WERI-Rb-1 (cell line): ENCODE measurements at places on chromosomes 4 and X.
A peak's percentile ranks its signal among the peaks of the same experiment; 100 is the strongest.

DNA sequence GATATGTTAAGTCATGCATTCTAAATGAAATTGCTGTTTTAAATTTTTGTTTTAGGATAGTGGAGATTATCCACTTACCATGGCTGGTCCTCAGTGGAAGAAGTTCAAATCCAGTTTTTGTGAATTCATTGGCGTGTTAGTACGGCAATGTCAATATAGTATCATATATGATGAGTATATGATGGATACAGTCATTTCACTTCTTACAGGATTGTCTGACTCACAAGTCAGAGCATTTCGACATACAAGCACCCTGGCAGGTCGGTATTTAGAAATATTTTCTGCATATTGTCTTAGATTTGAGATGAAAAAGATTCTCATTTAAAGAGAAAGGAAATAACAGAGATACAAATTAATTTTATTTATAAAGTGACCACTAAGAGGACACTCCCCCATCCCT lies 83.6 kb downstream of the STAG2 start:
- no peak for DNase-seq

DNA sequence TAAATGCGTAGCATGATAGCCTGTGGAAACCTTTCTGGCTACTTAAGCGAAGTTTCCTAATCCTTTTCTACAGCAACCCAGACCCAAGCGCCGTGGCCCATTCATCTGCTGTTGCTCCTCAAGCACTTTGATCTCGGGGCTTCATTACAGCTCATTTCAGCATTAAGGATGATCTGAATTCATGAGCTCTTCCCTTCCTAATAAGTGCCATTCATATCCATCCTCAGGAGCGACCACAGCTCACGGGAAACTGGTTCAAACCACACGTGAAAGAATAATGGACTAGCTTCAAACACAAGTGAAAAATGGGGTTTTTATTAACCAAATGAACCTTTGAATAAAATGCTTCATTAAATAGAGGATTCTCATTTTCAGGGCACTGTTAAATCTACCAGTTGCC lies 202.6 kb upstream of the LEF1 start:
- no peak for DNase-seq

- DNase-seq: no peak
Measured at GRCh38 chr4:149995134-149995756, 83.0 kb upstream of the DCLK2 start.

DNA sequence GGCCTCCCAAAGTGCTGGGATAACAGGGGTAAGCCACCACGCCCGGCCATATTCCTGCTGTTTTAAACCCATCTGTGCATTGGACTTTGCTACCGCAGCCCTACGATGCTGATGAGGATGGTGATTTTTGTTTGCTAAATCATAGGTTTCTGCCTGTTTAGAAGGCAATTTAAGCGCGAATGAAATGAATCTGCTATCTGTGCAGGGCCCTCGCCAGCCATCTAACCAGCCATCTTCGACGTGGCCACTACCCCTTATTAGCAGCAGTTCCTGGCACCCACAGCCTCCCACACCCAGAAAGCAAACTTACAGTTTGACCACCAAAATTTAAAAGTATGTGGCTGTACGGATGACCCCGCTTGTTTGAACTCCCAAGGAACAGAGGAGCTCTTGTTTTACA lies 178.5 kb downstream of the SHOX start:
- no peak for DNase-seq

DNA sequence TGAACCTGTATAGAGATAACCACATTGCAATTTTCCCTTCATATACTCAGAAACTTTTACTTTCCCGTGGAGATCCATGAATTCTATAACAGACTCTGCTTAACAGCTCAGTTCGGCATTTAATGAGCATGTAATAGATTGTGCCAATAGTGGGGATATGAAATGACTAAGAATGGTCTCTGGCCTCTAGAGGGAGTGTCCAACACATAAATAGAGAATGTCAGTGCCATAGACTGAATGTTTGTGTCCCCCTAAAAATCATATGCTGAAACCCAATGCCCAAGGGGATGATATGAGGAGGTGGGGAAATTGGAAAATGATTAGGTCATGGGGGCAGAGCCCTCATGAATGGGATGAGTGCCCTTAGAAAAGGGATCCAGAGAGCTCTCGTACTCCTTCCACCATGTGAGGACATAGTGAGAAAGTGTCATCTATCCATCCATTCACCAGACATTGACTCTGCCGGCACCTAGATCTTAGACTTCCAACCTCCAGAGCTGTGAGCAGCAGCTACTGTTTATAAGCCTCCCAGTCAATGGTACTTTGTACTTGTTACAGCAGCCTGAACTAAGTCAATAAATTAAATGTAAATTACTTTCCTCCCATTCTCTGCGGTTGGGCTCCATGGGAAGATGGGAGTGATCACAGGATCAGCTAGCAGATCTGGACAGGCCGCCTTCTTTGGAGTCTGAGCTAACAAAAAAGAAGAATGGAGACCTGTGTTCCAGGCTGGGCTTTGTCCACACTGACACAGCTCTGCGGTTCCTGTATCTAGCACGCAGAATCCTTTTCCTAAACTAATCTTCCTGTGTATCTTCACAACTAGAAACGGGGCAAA lies 28.1 kb upstream of the HPSE start:
- DNase-seq: no peak

DNA sequence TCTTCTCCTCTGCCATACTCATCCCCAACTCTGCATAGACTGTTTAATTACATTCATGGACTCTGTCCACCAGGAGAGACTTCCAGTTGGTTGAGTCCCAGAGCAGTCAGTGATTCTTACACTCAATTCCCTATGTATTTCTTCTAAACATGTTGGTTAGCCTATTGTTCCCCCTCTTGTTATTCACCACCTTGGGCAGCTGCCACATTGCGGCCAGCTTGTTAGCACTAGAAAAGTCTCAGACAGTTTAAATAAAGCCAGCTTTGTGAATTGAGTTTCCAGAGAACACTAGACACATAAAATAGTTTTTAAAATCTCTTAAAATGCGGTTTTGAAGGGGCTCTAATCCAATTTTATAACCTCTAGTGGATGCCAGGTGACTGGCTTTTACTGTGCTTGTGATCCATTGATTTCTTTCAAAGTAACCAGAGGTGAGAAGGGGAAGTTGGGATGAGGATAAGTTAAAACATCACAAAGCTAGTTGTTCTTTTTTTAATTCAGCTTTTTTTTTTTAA lies 827.7 kb downstream of the FSTL5 start:
- DNase-seq: no peak

DNA sequence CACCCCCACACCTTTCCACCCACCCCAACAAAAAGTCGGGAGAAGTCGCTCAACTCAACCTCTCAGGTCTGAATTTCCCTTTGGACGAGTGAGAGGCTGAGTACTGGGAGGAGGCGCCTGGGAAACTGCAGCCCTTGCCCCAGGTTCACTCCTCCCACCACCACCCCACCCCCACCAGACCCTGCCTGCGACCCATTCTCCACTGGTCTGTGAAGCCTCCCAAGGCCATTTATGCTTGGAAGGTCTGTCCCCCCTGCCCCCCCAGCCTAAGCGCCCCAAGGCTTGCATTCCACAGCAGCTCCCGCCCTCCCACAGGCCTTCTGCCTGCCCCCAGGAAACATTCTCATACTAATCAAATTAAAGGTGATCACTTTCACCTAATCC lies 27.2 kb downstream of the ELF4 start:
- DNase-seq: no peak

DNA sequence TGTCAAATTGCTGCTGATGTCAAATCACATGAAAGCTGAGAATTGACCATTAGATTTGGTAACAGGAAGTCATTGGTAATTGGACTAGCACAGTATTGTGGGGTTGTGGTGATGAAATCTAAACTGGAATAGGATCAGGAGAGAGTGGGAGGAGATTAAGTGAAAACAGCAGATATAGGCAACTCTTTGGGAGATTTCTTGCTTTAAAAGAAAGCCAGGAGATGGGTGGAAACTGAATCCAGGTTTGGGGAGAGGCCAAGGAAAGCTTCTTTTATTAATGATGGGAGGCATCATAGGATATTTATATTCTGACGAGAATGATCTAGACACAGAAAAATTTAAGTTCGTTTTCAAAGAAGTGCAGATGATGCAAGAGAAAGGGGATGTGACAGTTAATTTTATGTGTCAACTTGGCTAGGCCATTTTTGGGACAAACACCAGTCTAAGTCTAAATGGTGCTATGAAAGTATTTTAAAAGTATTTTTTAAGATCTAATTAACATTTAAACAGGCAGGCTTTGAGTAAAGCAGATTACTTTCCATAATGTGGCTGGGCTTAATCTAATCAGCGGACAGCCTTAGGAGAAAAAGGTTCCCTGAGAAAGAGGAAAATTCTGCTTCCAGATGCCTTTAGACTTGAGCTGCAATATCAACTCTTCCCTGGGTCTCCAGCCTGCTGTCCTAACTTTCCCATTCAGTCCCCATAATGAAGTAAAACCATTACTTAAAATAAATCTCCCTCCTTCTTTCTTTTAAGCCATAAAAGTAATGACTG lies 24.7 kb downstream of the SEC24D start:
- DNase-seq: no peak

GRCh38 chr4:145731028-145731427 lies 51.1 kb downstream of the C4orf51 start:
- no peak for DNase-seq

DNA sequence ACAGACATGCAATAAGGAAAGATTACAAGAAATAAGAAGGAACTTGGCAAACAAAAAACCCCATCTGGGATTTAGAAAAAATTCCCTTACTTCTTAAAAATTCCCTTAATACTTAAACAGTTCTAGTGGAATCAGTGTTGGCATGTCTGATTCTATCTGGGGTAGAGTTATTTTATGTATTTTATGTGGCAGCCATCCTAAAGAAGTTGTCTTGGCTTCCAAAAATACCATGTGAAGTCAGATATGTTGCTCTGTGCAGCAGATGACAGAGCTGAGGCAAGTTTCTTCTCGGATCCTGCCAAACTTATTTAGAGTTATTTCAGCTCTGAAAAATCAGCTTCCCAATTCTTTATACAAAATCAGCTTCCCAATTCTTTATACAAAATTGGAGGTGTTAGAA lies 14.7 kb downstream of the YY2 start:
- DNase-seq: no peak

DNA sequence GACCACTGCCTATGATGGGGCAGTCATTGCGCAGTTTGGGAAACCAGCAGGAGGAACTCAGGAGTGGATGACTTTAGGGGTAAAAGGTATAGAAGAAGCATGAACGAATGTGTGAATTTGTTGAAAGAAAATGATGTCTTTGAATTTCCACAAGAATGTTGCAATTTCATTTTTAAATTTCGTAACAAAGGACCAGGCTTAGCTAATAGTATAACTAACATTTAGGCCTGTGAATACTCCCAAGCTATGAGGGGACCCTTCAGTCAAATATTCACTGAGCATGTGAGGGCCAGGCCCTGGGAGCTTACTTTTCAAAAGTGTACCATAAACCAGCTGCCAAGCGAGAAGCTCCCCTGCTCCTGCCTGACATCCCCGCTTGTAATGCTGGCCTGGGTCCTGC lies 5.3 kb downstream of the MPC1L start:
- DNase-seq: no peak

GRCh38 chr4:37615720-37616063 lies 70.5 kb downstream of the RELL1 start:
- DNase-seq: no peak

GRCh38 chr4:78464265-78464664 lies 87.3 kb upstream of the ANXA3 start:
- DNase-seq: no peak

GRCh38 chrX:14505648-14506047 lies 23.7 kb upstream of the GLRA2 start:
- DNase-seq: no peak

DNA sequence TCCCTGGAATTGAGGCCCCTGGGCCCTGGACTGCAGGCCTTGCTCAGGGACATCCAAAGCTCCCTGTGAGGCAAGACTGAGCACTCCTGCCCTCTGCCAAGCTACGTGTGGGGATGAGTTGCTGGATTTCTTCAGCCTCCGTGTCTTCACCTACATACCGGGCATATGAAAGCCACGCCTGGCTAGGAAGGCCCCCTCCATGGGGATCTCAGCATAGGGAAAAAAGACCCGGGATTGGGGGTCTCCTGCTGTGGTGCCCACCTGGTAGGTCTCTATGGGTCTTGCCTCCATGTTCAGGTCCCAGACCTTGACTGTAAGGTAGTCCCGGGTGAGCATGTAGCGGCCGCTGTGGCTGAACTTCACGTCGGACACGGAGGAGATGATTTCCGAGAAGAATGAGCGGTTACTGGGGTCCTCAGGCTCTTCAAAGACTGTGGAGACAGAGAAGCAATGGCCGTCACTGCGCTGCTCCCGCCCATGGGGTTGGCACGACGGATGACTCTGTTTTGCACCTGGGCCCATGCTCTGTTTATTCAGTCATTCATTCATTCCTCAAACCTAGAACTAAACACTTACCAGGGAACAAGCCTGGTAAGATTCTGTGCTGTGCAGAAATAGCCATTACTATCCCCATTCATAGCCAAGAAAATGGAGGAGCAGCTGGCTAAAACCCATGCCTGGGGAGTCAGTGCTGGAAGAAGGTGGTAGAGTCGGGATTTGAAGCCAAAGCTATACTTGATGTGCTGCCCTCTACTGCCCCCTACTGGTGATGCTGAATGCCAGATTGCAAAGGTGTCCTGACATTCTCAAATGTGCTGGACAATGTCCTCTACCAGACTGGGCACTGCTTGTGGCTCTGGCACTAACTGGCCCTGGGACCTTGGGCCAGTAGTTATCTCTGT lies 63.9 kb downstream of the WFS1 start:
- DNase-seq: peak; percentile 44

- DNase-seq: no peak
Measured at GRCh38 chr4:95204267-95204844, 344.4 kb downstream of the UNC5C start.

- no peak for DNase-seq
Measured at GRCh38 chr4:38948551-38948950, 80.9 kb downstream of the FAM114A1 start.

DNA sequence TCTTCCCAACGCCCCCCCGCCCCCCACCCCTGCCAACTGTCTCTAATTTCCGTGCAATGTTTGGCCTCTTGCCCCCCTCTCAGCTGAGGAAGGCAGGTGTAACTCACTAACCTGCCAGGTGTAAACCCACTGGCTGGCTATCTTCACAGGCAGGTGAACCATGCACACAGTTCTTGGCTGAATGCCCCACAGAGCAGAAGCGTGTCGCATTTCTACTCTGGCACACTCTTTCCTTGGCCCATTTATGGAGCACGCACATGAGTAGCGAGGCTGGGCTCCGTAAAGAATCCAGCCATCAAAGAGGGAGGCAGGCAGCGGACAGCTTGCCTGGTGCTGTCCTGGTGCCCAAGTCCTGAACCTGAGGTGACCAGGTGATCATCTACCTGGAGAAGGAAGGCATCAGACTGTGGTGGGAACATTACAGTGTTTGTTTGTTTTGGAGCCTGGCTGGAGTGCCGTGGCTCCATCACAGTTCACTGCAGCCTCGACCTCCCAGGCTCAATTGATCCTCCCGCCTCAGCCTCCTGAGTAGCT lies 39.2 kb upstream of the CRMP1 start:
- DNase-seq: no peak

- no peak for DNase-seq
Measured at GRCh38 chr4:156961196-156962057, 10.2 kb downstream of the PDGFC start.

GRCh38 chr4:140238351-140239056 lies 84.5 kb upstream of the MAML3 start:
- DNase-seq: peak; percentile 82
